ENCODE measurements at places on chromosomes 7 and 10.

GRCh38 chr7:27163288-27164044 is 1.9 kb downstream of the HOXA9 start:
- DNase-seq = no peak

DNA sequence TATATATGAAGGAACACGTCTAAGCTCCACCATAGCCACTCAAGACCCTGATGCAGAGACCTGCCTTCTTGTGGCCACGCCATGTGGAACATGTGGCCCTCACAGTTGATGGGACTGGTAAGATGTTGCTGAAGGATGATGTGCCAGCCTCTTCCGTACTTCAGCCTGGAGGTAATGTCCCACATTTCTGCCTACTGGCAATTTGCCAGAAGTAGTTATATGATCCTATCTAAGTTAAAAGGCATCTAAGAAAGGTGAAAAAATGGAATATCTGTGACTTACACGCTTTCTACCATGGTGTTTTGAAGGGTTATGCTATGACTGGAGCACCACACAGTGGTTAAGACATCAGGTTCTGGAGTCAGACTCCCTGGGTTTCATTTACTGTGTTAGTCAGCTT is 948.7 kb upstream of the GHITM start:
- no peak for DNase-seq

- no peak for DNase-seq
Measured at GRCh38 chr7:134942690-134943466, 43.4 kb upstream of the AGBL3 start.

- no peak for DNase-seq
Measured at GRCh38 chr10:11934262-11934661, 108.3 kb downstream of the UPF2 start.

GRCh38 chr10:133324198-133324792 is 12.4 kb downstream of the CALY start:
- no peak for DNase-seq

- no peak for DNase-seq
Measured at GRCh38 chr7:10888861-10889260, 84.8 kb upstream of the PHF14 start.

Data from stimulated activated CD4-positive, alpha-beta T cell treated with anti-CD3 and anti-CD28 coated beads, Interleukin-1b, Interleukin-23, amount 100 ng/mL, for 24 hours (primary cell).